CD4-positive, alpha-beta memory T cell (primary cell): ENCODE measurements at places on chromosomes 13 and 19. TPM values are rescaled to one million over a fixed set of nuclear protein-coding genes. Genes with fewer than 3 reads are reported as not detected.

Gene MAG
- total RNA-seq, result not detected

Gene CRB3
- 4.2 TPM for total RNA-seq

Gene ZNF723
- total RNA-seq, result not detected

Gene MIR17HG
- 13.2 TPM for total RNA-seq

DNA sequence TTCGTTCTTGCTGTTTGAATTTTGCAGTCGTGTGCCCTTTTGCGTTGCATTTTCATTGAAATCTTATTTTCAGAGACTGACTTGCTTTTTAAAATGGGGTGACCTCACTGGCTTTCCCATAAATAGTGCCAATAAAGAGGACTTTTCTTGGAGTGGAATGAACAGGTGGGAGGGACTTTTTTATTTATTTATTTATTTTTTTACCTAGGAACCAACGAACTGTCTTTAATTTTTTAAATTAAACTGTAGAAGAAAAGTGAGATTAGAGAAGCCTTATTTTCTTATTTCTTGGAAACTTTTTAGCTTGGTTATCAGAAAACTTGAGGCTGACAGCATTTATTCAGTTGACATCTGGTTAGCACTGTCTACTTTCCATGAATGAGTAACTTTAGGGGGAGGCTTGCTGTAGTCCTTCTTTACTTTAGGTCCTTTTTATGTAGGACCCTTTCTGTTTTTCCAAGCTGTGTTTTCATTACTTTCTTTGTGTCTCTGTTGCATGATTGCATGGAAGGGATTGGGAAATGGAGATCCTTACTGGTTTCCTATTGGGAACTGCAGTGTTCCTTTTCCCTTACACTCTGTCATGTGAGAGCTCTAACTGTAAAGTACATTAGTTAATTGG is 1.7 kb downstream of the SLAIN1 start:
- no peak for DNase-seq

DNA sequence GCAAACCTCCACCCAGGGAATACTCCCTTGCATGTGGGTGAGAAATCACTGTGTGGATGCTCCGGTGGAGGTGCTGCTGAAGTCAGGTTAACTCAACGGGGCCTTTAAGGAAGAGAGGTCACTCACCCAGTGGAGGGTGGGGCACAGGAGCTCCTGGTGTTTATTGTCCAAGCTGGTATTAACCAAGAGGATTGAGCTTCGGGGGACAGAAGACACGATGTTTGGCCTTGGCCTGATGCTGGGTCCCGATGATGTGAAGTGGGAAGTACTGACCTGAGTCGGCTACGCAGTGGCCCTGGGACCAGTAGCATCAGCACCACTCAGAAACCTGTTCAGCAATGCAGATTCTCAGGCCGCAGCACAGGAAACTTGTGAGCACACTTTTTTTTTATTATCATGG is 85.7 kb upstream of the WASF3 start:
- DNase-seq, result no peak

DNA sequence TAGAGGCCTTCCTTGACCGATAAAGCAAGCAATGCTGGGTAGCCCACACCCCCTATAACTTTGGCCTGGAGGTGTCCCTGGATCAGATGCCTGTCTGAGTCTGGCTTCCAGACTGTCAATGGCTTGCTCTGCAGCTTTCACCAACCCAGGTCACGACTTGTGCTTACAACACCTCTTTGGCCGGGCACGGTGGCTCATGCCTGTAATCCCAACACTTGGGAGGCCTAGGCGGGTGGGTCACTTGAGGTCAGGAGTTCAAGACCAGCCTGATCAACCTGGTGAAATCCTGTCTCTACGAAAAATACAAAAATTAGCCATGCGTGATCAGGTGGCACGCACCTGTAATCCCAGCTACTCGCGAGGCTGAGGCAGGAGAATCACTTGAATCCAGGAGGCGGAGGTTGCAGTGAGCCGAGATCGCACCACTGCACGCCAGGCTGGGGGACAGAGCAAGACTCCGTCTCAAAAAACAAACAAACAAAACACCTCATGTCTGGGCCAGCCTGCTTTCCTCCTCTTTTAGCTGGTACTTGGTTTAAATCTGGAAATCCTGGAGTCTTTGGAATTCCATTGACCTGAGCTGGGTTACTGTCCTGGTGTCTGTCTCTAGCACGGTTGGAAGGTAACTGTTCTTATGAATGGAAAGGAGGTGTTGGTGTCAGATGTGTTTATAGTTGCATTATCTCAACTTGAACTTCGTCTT is 10.3 kb upstream of the GARRE1 start:
- DNase-seq, result no peak
